ENCODE measurements at places on chromosomes 6 and 20.

- no peak for DNase-seq
Observed at GRCh38 chr6:14770040-14770439, 475.8 kb upstream of the JARID2 start.

- DNase-seq = no peak
Observed at GRCh38 chr6:168565112-168565511, 124.1 kb downstream of the SMOC2 start.

DNA sequence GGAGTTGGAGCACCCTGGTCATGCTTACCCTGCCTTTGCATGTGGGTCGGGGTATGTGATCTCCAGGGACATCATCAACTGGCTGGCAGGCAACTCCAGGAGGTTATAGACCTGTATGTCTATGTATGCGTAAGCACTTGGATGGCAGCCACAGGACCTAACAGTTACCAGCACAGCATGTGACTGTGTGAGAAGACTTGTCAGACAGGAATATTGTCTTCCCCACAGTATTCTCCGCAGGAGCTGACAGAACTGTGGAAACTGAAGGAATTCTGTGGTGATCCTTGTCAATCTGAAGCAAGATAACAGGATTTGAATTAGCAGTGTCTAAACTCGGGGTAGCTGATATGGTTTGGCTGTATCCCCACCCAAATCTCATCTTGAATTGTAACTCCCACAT is 59.2 kb downstream of the TMEM244 start:
- no peak for DNase-seq

DNA sequence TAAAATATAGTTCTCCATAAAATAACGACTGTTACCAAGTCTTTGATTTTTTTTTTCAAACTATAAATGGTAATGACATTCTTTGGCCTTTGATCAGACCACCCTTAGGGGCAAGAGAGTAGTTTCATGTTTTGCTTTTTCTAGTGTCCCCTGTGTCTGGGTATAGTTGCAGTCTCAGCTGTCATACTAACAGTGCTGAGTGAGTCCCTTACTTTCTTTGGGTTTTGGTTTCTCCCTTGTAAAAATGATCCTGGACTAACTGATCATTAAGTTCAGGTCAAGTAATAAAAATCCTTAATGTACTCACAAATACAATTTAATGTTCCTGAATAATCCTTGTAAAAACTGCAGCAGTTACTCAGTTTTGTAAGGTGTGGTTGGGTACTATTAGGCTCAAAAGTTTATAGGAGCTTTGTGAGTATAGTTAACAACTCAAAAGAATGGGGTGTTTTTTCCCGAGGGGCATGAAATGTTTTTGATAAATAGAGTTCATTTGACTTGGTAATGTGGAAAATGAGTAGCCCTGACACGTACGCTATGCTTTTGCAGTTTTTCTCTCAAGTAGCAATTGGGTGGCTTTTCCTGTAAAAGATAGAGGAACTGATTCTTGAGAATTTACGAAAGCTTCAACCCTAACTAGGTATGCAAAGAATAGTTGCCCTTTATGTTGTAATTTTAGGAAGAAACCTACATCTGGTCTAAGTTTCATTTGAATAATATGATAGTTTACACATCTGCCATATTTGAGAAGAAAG is 6.2 kb downstream of the PTPN1 start:
- DNase-seq = no peak

GRCh38 chr6:7910298-7910653 is 312 bp downstream of the TXNDC5 start:
- no peak for DNase-seq

DNA sequence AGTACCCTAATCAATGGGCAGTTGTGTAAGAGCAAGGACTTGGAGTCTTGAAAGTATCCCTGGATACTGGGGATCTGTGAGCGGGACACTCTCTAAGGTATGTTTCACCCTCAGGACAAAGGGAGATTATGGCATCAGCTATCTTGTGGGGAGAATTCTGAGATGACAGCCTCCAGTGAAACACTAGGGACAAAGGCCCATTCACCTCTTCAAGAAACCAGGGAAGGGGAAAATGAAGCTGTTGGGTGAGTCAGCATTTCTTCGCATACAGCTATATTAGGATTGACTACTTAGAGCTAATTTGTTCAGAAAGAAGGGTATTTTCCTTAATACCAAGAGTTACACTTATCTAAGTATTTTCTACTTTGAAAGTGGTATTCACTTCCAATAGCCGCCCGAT is 35.9 kb downstream of the OPN5 start:
- no peak for DNase-seq

GRCh38 chr20:62603021-62603906 is 39.0 kb upstream of the SLCO4A1 start:
- DNase-seq = peak; percentile 62

DNA sequence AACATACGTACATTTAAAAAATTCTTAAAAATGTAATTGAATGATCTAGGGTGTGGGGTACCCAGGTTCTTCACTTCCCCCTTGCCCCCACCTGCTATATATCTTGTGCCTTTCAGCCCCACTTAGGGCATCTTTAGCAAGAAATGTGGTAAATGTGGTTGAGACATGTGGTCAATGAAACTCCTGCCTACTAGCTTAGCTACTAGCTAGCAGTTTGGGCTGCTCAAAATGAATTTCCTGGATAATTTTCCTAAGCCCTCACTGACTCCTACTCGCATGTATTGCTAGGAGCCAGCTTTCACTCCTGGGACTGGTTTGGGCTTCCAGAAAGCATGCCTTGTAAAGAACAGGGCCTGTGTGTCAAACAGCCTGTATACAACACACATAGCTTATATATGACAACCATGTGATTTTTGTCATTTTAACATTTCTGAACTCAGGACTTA is 257.3 kb downstream of the ATXN1 start:
- DNase-seq = no peak

DNA sequence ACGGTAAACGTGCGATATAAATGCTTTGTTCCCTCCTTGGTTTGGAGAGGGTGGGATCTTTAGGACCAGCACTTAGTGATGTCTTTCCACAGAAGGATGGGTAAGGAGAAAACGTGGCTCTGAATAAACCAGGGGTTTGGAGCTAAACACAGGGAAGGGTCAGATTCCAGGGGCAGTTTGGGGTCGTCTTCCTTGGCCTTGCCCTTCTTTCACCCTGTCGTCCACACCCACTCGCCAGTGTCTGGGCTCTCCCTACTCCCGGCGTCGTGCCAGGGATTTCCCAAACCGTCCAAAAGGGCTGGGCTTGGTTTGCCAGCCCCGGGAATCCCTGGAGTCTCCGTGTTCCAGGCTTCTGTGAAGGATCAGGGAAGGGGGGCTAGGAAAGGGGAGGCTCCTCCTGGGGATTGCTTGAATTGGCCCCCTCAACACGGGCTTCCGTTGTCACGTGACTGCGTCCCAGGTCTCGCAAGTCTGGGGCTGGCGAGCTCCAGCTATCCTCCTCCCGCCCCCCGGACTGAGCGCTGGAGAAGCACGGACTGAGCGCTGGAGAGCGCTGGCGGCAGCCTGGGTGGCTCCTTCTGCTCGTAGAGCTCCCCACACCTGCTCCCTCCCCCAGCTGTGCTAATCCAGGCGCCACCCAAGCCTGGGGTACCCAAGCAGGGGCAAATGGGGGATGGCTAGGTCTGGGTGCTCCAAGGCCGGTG is 9.4 kb upstream of the ARMC12 start:
- DNase-seq = no peak

GRCh38 chr20:64188682-64189529 is 24.7 kb downstream of the MYT1 start:
- no peak for DNase-seq

GRCh38 chr6:145245119-145245518 is 490.2 kb downstream of the EPM2A start:
- no peak for DNase-seq

DNA sequence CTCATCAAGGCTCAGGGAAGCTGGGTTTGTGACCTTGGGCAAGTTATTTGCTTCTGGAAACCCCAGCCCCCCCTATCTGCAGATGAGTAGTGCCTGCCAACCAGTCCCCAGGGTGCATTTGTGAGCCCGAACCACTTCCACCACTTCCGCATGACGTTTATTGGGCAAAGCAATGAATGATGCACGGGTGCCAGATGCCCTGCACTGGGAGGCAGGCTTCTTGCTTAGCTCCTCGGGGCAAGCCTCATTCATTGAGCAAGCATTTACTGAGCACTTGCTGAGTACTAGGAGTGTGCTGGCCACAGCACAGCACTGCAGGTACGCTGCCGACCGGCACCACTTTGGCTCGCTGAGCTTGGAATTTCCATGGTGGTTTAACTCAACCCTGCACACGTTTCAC is 60.2 kb downstream of the GNAS-AS1 start:
- DNase-seq = no peak

GRCh38 chr6:104413767-104414166 is 446.0 kb downstream of the HACE1 start:
- DNase-seq = no peak

- DNase-seq = no peak
Observed at GRCh38 chr6:168376811-168377483, 57.4 kb upstream of the DACT2 start.

DNA sequence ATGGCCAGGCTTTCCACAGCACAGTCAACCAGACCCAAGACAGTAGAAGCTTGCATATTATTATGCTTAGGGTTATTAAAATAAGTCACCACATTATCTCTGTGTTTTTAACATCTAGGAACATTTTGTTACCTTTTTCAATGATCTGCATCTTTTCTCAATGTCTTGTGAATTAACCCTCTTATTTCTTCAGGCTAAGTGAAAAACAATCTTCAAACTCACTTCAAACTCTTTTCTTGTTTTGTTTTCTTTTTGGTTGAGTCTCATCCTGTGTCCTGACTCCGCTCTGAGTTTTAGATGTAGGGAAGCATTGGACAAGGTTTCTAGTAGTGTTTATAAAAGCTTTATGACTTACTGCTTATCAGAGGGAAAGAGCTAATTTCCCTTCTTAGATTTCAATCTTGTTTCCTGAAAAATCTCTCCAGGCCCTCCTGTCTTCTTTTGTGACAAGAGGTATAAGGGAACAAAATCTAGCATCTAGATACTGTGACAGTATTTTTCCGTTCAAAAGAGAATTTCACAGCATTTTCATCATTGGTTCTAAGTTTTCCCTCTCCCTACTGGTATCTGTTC is 26.2 kb downstream of the NOX3 start:
- no peak for DNase-seq

- DNase-seq = no peak
Observed at GRCh38 chr6:82693094-82693493, 329.5 kb downstream of the TPBG start.

- DNase-seq = no peak
Observed at GRCh38 chr6:102415891-102416290, 1022.4 kb downstream of the GRIK2 start.

DNA sequence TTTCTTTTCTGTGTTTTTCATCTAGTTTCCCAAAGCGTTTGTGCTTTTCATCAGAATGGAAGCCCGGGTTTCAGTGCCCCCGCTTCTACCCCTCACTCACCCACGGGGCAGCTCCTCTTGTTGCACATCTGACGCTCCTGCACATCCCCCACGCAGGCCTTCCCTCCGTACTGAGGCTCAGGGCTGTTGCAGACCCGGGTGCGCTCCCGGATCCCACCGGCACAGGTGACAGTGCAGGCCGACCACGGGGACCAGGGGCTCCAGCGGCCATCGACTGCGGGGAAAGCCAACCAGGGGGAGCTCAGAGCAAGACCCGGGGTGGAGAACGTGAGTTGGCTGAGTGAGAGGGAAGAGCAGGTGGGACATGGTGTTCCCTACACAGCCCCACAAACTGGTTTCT is 19.0 kb downstream of the THBS2 start:
- DNase-seq = no peak

GRCh38 chr6:141164042-141164743 is 968.5 kb upstream of the GJE1 start:
- no peak for DNase-seq

- no peak for DNase-seq
Observed at GRCh38 chr20:50357783-50358161, 152.4 kb upstream of the PTPN1 start.

DNA sequence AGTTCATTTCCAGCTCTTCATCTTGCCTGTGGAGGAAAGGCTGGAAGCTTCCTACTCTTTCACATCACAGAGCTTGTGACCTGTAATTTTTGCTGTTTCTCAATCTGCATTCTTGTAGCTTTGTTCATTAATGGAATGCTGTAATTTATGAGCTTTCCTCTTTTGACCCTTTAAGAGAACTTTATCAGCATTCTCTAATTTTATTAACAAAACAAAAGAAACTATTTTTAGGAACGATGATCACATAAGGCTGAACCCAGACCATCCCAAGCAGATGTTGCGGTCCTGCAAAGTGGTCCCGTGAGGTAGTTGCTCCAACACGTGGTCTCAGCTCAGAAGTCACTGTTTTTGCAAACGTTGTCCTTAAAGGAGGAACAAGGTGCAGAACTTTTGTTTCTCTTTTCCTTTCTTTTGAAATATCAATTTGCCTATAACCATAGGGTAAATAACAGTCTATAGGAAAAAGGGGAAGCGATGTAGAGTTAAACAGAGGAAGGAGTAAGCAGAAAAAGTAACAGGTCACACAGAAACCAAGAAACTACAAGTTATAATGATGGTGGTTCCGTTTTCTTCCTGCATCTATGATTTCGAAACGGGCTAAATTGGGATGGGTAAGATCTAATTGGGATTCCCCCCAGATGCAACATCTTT is 121.3 kb upstream of the PHACTR1 start:
- DNase-seq = no peak

DNA sequence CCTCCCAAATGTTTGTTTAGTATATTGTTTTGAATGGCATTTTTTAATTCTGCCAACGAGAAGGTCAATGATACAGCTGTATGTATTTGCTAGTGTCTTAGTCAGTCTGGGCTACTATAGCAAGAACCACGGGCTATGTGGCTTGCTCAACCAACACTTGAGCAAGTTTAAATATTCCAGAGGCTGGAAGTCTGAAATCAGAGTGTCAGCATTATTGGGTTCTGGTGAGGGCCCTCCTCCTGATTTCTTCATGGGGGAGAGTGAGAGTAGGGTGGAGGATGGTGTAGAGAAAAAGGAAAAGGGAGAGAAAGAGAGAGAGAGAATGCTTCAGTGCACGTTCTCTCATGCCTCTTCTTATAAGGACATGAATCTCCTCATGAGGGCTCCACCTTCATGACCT is 144.6 kb downstream of the TSHZ2 start:
- DNase-seq = no peak

DNA sequence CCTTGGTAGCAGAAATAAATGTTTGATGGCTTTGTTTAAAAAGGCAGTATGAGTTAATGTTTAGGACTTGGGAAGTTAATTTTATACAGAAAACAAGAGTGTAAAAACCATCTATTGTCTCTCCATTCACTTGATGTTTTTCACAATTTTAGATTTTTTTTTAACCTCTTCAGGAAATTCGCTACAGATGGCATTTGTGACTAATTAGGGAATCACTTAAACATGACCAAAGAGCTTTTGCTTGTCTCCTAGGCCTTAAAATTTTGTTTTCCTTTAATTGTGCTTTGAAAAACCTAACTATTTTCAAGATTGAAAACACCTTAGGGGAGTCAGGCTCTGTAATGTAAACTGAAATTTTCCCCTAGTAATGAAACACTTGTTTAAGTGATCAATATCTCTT is 17.3 kb downstream of the TULP4 start:
- no peak for DNase-seq
